ENCODE measurements at places on chromosomes 5 and 9.

- no peak for DNase-seq
These were observed 320.8 kb upstream of the RFX3 start for GRCh38 chr9:3846573-3846972.

DNA sequence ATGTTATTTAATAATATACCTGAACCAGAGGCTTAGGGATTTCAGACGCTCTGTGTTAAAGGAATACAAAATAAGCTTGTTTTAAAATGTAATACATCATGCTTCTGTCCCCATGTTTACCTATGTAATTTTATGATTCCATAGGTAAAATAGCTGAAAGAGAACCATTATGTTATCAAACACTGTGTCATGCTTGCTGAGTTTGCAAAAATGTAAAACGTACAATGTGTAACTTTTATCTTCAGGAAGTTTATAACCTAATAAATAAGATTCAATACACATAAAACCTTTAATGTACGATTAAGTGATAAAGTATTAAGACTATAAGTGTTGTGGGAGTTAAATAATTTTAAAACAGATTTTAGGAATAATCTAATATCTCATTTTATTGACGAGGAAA lies 94.1 kb downstream of the COMMD10 start:
- no peak for DNase-seq

- no peak for DNase-seq
These were observed 540.1 kb upstream of the DAP start for GRCh38 chr5:11301171-11301570.

DNA sequence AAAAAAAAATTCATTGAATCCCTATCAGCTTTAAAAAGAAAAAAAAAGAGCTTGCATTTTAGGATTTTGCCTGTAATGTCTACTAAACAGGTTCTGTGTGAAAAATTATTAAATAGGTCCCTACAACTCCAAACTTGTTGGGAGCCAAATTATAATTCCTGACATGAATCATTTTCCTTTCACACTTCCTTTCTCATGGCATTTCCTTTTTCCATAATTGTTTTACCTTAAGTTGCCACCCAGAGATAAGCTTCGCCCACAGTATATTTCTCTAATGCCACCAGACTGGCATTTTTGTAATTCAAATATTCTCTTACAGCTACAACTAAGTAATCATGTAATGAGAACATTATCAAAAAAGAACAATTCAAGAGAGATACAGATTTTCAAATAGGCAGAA lies 348.8 kb downstream of the EFNA5 start:
- DNase-seq, result no peak

Measured in stimulated activated CD8-positive, alpha-beta memory T cell treated with anti-CD3 and anti-CD28 coated beads, Interleukin-15, amount 100 ng/mL, for 48 hours (primary cell).